ENCODE measurements at places on chromosomes 12 and 14. TPM values are rescaled to one million over a fixed set of nuclear protein-coding genes. Genes with fewer than 3 reads are reported as not detected.

GRCh38 chr14:101090976-101091375, 187.5 kb upstream of the RTL1 start:
- H3K27me3 ChIP-seq = no peaks in the 10 kb centered on the region
- no peak overlapping the region for H3K4me3 ChIP-seq
- no peaks in the 10 kb centered on the region for H3K36me3 ChIP-seq
- no peak overlapping the region for H3K27ac ChIP-seq
- H3K4me1 ChIP-seq = peaks cover 2% of the 10 kb centered on the region

Gene STYK1
- total RNA-seq = 0.48 TPM

DNA sequence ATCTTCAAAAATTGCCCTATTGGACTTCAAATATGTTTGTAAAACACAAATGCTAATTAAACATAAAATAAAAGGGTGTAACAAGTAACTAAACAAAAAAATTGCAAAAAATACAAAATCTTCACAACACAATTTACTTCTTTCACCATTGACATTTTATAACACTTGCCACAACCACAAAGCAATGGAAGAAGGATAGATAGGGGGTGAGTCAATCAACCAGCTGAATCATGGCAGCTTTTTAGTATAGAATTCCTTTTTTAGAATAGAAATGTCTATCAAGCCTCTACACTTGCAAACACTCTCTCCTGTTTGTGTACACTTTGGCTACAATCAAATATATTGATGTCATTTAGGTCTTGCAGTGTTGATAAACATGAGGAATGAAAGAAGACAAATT, 232.7 kb downstream of the SLC16A7 start:
- no peak overlapping the region for H3K27ac ChIP-seq
- H3K36me3 ChIP-seq = no peaks in the 10 kb centered on the region
- no peaks in the 10 kb centered on the region for H3K4me1 ChIP-seq
- no peak overlapping the region for H3K4me3 ChIP-seq
- DNase-seq = no peak
- no peaks in the 10 kb centered on the region for H3K27me3 ChIP-seq

Gene CCDC196
- total RNA-seq = not detected

DNA sequence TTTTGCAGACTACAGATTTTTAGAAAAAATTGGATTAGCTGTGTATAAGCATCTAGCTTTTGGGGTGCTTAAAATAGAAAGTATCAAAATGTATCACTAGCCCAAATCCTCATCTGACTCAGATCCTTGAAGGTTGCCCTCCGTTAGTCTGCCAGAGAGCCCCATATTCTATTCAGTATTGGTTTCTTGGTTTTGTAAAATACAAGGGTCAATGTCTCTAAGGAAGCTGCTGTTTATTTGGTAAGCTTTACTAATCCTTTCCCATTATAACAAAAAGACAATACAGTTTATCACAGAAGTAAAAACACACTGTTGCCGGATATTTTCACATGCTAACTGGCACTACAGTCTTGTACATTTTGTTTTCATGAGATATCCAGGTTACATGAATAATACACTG, 92.8 kb upstream of the PTHLH start:
- H3K27ac ChIP-seq = no peak overlapping the region
- H3K4me3 ChIP-seq = no peak overlapping the region
- no peaks in the 10 kb centered on the region for H3K27me3 ChIP-seq
- no peaks in the 10 kb centered on the region for H3K36me3 ChIP-seq
- DNase-seq = no peak
- H3K4me1 ChIP-seq = no peaks in the 10 kb centered on the region

All from hepatocyte (in vitro differentiated cells).